ENCODE measurements at places on chromosomes 4 and X. TPM values are rescaled to one million over a fixed set of nuclear protein-coding genes. Genes with fewer than 3 reads are reported as not detected.

The HSFX2 gene
- not detected for total RNA-seq

The VCX3A gene
- not detected for total RNA-seq

The MSX1 gene
- total RNA-seq: 11.9 TPM

The SOD3 gene
- total RNA-seq: 1.7 TPM

- no peak for DNase-seq
Observed at GRCh38 chr4:185730387-185730786, 81.6 kb downstream of the SORBS2 start.

- no peak for DNase-seq
Observed at GRCh38 chr4:145773581-145774234, 93.8 kb downstream of the C4orf51 start.

DNA sequence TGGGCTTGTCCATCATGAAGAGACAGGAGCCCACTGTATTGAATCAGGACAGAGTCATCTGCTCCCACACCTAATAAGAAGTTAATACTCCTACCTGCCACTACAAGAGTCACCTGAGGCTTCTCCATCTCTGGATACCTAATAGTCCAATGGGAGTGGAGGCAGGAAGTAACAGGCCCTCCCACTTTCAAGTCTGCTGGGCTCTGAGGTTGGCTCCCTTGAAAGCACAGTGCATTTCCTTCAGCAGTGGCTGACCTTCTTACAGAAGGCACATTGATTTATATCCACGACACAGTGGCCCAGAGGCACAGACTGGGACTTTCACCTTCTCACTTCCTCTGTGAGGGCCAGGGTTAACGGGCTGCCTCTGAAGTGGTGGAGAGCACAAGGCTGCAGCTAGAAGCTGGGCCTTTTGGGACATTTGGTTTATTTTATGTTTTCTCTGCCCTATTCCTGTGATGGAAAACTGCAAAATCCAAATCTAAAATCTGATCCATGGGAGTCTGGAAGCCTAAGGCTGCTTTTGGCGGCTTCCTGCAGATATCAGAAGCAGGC, 38.1 kb downstream of the FRG2 start:
- DNase-seq: no peak

DNA sequence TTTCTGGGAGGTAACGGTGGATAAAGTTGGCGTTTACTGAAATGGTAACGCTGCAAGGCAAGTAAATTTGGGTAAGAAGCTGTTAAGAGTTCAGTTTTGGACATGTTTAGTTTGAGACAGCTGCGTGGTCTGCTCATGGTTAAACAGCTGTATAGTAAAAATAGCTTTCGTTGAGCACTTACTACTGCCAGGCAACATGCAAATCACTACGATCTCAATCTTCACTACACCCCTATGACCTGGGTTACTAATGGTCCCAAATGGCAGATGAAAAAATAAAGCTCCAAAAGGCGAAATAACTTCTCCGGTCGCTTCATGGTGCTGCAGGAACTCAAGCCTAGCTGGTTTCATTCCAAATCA, 22.2 kb downstream of the FABP2 start:
- peak; percentile 8 for DNase-seq

- DNase-seq: no peak
Observed at GRCh38 chrX:107304141-107304540, 97.7 kb downstream of the DNAAF6 start.

The ZCCHC12 gene
- not detected for total RNA-seq

DNA sequence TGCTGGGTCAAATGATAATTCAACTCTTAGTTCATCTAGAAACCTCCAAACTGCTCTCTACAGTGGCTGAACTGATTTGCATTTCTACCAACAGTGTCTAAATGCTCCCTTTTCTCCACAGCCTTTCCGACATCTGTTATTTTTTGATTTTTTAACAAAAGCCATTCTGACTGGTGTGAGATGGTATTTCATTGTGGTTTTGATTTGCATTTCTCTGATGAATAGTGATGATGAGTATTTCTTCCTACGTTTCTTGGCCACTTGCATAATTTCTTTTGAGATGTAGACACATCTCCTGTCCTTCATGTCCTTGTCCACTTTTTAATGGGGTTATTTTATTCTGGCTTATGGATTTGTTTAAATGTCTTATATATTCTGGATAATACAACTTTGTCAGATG, 298.2 kb upstream of the ARSJ start:
- no peak for DNase-seq

DNA sequence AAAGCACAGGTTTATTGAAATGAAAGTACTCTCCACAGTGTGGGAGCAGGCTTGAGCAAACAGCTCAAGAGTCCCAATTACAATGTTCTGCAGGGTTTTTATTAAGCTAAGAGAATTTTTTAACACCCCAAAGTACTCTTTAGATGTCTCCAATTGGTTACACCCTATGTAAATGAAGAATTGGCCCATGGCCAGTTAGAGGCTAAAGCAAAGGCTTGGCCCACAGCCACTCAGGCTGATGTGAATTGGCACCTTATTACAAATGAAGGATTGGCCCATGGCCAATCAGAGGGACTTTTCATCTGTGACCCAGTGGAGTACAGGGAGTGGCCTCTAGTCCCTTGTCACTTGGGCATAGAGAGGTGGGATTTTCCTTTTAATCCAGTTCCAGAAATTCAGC, 30.1 kb upstream of the IQCM start:
- DNase-seq: no peak

The NDUFC1 gene
- total RNA-seq: 68.5 TPM

- no peak for DNase-seq
Observed at GRCh38 chrX:106927700-106928099, 7.5 kb downstream of the CLDN2 start.

- DNase-seq: no peak
Observed at GRCh38 chrX:115357326-115358120, 68.0 kb downstream of the LUZP4 start.

The OPRPN gene
- total RNA-seq: not detected

- DNase-seq: no peak
Observed at GRCh38 chrX:116781926-116782325, 319.1 kb upstream of the CT83 start.

The F8A2 gene
- total RNA-seq: not detected

The INTU gene
- total RNA-seq: 4.4 TPM

GRCh38 chr4:98804403-98804802, 124.5 kb downstream of the EIF4E start:
- no peak for DNase-seq

The USP17L21 gene
- not detected for total RNA-seq

DNA sequence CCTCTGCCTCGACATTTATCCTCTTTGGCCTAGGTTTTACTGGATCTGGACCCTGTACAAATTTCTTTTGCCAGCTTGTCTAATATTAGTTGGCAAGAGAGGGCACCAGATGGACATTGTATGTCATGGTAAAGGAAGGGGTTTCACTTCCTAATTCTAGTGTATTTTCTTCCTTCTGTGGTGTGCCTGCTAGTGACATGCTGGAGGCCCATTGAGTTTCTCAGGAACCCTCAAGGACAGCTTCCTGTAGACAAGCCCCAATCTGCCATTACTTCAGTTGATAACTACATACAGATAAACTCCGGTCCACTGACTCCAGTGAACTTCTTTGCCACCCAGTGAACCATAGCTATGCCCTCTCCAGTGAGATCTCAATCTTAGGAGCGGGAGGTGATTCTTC, 116.9 kb downstream of the STPG2 start:
- no peak for DNase-seq

- no peak for DNase-seq
Observed at GRCh38 chrX:16603822-16604221, 46.1 kb upstream of the S100G start.

The MAGEE2 gene
- not detected for total RNA-seq

- no peak for DNase-seq
Observed at GRCh38 chrX:150845091-150845490, 53.4 kb downstream of the CD99L2 start.

- DNase-seq: no peak
Observed at GRCh38 chrX:48996969-48997368, 5.1 kb downstream of the GRIPAP1 start.
